Astrocyte of the spinal cord (primary cell): ENCODE measurements at places on chromosomes 3 and 15.

GRCh38 chr3:187209491-187209890 is 12.2 kb downstream of the RTP1 start:
- DNase-seq = no peak

GRCh38 chr3:43177085-43177484 is 71.2 kb upstream of the POMGNT2 start:
- no peak for DNase-seq

DNA sequence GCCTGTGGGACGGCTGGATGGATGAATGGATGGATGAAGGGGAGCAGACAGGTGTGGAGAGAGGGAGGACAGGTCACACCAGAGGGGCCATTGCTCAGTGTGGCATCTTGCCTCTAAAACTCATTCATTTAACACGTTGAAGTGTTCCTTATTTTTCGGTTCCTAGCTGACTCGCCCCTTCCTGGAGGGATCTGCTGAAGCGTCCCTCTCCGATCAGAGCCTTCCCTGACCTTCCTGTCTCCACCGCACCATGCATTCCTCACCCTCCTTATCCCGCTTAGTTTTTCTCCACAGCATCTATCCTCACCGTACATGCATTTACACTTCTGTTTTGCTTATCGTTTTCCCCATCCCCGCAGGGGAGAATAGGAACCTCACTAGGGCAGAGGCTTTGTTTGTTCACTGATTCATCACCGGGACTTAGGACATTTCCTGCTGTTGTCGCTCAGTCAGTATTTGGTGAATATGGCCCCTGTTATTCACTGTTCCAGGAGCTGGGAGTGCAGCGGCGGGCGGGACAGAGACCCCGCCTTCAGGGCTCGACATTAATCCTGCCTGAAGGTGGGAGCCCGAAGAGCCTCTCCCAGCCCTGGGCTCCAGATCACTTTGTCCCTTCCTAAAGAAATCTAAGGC is 32.0 kb downstream of the FOXL2 start:
- DNase-seq = no peak

- no peak for DNase-seq
Measured at GRCh38 chr15:78732634-78733033, 78.6 kb downstream of the ADAMTS7 start.

- DNase-seq = peak; percentile 26
Measured at GRCh38 chr15:49428409-49429095, 5.5 kb downstream of the FGF7 start.

DNA sequence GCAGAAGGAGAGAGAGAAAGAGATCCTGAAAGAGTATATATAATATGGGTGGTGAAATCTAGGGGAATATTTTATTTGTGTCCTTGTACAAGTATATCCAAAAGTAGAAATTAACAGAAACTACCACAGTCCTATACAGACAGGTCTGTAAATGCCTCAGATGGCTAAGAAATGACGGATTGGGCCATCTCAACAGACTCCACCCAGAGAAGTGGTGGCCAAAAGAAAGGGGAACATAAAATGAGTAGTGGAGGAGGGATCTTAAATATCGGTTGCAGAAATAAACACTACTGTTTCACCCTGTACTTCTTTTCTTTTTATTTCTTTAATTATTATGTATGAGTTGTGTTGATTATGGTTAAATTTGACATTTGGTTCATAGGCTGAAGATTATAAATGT is 47.7 kb downstream of the CCR3 start:
- DNase-seq = no peak

- DNase-seq = no peak
Measured at GRCh38 chr3:165196577-165197480, 645 bp upstream of the SLITRK3 start.

GRCh38 chr3:72445827-72446217 is 402.4 kb downstream of the SHQ1 start:
- peak; percentile 3 for DNase-seq

DNA sequence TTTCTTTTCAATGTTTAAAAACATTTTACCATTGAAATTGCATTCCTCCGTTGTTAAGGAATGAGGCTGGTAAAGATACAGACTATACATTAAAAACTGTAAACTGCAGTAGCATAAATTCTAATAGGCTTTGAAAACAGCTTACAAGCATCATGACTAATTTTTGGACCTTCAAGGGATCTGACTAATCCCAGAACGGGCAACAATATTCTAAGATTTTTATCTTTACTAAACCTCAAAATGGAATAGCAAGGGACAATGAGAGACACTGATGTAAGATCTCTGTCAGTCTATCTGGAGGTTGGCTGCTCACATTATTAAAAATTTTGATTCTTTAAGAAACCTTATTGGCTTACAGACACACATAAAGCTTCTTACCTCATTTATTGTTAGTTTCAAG is 74.7 kb downstream of the BTD start:
- no peak for DNase-seq

GRCh38 chr3:130661140-130661891 is 85.3 kb downstream of the PIK3R4 start:
- no peak for DNase-seq

- no peak for DNase-seq
Measured at GRCh38 chr3:183149915-183150750, 12.4 kb downstream of the LAMP3 start.
